Pancreas (tissue), 10 donors: ENCODE measurements at places on chromosomes 2 and 18. TPM values are rescaled to one million over a fixed set of nuclear protein-coding genes. Genes with fewer than 3 reads are reported as not detected.
A peak's percentile ranks its signal among the peaks of the same experiment; 100 is the strongest.

GRCh38 chr18:48804856-48805610, 145.7 kb downstream of the SMAD7 start:
- no peak for DNase-seq

DNA sequence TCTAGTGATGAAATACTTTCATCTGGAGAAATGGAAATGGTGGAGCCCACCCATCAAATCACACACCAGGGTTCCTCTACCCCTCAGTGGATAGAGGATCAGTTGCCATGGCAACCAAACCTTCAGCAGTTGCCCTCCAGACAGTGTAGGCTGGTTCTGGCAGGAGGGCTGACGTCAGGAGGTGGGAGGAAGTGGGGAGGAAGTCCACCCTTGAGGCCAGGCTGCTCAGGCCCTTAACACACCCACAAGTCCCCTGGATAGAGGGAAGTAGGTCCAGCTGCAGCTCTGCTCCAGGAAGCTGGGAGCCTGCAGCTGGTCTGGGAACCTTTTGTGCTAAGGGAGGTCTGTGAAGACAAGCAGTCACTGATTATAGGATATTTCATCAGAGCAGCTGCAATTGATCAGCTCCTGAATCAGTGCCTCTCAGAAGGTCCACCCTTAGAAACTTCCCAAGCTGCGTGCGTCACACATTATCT, 186.6 kb downstream of the MTX2 start:
- no peak for DNase-seq

DNA sequence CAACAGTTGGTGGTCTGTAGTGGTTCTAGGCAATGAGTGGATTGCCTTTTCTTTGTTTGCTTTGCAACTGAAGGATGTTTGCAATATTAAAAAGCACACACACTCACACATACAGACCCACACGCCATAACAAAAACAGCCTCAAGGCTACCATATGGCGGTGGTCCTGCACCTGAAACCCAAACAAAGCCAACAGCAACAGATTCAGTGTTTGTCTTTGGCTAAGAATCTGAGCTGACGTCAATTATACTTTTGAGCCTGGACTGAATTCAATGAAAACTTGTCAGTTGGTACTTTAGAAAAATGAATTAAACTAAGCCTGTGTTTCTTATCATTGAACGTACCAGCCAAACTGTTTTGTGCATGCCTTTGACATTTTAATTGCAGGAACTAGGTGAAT, 65.0 kb upstream of the NYAP2 start:
- DNase-seq = peak; percentile 24

- DNase-seq = no peak
Measured at GRCh38 chr2:11305958-11306357, 38.5 kb downstream of the ROCK2 start.

DNA sequence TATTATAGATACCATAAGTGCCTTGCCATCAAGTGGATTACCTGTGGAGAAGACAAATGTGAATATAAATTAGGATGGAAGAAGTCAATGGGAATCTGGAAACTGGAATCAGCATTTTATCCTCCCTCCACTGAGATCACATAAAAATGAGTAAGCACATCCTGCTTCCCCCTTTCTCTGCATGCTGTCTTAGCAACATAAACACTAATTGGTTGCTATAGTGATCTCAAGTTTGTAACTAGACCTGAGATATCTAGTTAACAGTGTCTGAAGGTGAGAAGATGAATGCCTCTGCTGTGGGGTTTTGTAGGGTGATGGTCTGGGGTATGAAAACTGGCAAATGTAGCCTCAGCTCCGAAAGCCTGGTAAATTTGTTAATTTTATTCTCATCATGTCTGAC, 1357.5 kb upstream of the CELF4 start:
- DNase-seq = no peak

DNA sequence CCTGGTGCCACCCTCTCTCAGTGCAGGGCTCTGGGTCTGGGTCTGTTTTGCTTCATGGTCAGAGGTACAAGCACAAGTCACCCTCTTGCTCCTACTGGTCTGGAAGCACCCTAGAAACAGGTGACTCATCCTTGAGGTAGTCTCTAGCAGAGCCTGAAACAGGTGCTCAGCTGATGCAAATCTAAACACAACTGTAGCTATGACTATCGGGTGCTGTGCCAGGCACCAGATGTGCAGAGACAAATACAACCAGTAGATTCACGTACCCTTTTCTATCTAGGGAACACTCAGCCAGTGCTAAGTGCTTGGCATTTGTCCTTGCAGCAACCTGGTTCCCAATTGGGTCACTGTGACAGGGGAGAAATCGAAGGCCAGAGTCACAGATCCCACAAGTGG, 140.9 kb upstream of the MYCN start:
- no peak for DNase-seq

Gene APLF
- total RNA-seq = 2.2 TPM

Gene VAMP5
- 14.2 TPM for total RNA-seq

DNA sequence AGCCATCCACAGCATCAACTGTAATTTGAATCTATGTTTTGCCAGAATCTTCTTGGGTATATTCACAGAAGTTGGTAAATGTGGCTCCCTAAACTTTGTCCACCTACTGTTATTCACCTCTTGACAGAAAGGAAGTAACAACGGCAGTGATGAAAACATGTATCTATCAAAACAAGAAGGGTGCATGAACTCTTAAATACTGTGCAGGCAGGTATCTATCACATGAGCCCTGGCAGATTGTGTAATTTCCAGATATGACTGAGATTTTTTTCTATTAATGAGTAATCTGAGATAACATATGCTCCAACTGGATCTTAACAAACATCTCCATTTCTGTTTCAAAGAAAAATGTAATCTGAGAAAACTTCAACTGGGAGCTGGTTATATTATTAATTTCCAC, 36.6 kb downstream of the SFT2D3 start:
- no peak for DNase-seq

Gene COL5A2
- total RNA-seq = 43.3 TPM

DNA sequence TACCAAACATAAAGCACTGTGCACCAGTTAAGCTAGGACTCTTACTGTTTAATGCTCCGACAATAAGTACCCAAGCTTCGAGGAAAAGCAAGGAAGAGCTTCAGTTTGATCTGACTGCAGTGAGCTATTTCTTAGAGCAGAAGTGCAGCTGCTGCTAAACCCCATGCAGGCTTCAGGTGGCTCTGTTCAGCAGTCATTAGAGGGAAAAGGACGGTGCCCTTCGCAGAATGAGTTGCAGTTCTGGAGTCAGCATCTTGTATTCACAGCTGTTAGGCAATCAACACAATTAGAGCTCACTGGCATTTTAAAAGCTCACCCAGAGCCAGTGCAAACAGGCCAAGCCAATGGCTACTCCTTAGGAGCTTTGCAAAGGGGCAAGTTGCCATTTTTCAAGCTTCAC, 1.5 kb upstream of the CERKL start:
- no peak for DNase-seq

Gene FECH
- 10.2 TPM for total RNA-seq

DNA sequence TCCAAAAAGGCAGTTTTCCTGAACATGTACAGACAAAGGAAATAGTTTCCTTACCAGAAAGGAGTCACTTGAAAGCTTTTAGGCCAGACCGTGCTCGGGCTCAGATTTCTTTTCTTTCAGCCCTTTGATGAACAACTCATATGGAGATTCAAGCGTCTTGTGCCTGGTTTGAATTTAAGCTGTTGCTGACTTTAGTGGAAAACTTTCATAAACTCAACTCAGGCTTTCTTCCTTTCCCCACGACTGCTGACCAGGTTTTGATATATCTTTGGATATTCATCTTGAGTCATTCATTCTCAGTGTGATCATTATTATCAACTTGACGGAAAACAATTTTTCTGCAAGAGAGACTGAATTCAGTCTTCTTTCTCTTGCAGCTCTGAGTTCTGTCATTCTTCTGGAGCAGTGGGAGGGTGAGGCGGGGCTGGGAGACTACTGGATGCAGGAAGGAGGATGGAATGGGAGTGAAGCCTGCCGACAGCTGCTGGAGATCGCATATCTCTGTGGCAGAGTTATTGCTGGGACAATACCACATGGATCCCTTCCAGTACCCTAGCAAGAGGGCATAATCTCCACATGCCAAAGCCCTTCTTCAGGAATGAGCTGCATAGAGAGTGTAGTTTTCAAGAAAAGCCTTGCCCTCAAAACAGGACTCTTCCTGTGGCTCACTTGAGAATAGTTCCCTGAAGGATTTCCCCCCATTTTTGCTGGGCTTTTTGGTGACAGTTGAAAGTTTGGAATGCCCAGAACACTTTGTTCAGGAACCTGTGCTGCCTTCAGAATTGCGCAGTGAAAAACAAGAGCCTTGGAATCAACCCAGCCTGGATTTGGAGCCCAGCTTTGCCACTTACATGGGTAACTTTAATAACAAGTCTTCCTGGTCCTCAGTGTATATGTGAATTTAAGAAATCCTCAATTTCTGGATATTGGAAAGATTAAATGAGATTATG, 364.4 kb downstream of the ZNF521 start:
- no peak for DNase-seq

DNA sequence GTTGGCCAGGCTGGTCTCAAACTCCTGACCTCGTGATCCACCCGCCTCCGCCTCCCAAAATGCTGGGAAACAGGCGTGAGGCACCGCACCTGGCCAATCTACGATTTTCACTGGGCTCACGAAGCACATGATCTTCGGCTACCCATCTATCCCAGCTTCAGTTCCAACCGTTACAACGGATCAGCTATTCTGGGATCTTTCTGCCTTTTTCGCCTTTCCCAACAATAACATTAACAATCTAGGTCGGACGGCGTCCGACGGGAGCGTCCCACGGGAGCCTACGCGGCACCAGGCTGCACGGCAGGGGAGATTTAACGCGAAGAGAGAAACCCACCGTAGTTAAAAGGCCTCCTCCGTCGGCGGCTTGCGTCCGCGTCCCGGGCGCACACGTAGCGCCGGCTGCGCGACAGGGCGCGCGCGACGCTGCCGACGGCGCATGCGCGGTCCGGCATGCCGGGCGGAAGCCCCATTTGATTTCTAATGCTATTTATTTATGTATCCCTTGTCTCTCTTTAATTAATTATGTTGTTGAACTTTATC, at the start of gene MSL3B:
MSL3B (minus strand) TSS at position 394 of the 540 bp plus-strand sequence.
- peak; percentile 21 for DNase-seq

- no peak for DNase-seq
Measured at GRCh38 chr18:13254971-13255927, 36.7 kb downstream of the LDLRAD4 start.

DNA sequence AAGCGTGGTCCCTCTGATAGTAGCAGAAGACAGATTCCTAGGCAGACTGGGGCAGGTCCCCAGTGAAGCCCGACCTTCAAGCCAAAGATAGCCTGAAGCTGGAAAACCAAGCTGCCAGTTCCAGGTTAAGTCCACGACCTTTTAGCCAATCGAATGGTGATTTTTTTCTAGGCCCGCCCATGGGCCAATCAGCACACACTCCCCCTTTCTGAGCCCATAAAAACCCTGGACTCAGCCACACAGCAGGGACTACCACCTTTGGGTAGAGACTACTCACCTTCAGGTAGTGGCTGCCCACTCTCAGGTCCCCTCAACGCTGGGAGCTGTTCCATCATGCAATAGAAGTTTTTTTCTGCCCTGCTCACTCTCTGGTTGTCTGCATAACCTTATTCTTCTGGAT, 14.5 kb upstream of the ADI1 start:
- DNase-seq = no peak

GRCh38 chr2:27380626-27381545, at the start of gene ZNF513:
Gene ZNF513, minus strand, starts transcription at chr2:27380734. Its CDS starts 208 bp downstream, at chr2:27380526.
- peak; percentile 96 for DNase-seq

- no peak for DNase-seq
Measured at GRCh38 chr18:23154030-23154429, 18.7 kb downstream of the CABLES1 start.

Gene NT5DC4
- total RNA-seq = not detected

Gene PKDCC
- 9.9 TPM for total RNA-seq

Gene REG3G
- total RNA-seq = 5,387 TPM

Gene SERPINB11
- total RNA-seq = not detected

Gene RHOB
- total RNA-seq = 56.8 TPM

DNA sequence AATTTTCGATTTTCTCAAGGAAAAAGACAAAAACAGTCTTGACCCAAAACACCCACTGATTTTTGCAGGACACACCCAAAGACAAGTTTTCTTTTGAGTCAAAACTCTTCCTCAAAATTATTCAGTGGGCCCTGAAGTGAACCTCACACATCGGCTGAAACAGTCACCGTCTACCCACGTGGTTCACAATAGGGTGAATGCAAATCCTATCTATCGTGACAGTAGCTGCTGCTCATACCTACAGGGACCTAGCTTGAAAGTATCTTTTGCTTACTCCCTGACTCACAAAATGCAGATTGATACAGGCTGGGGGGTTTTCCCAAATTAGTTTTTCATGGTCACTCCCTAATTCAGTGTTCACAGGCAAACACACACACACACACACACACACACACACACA, 10.7 kb upstream of the CD226 start:
- DNase-seq = no peak
